Fibroblast of skin of left biceps (primary cell): ENCODE measurements at places on chromosomes 13 and 19.

- no peak for DNase-seq
Measured at GRCh38 chr13:90091611-90092010, 1255.9 kb upstream of the MIR17HG start.

DNA sequence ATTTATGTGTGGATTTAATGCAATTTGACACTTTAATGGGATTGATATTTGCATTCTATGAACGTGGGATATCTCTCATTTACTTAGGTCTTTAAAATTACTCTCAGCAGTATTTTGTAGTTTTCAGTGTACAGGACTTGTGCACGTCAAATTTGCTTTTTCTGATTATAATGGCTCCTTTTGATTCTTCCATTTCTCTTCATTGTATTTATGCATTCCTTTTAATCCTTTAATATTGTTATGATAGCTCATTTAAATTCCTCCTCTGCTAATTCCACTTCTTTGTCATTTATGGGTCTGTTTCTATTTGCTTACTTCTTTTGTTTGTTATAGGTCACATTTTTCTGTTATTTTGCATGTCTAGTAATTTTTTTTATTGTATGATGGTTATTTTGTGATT is 226.6 kb downstream of the ATP8A2 start:
- DNase-seq, result no peak

GRCh38 chr13:28819046-28819730 is 951 bp upstream of the MTUS2 start:
- DNase-seq, result no peak

DNA sequence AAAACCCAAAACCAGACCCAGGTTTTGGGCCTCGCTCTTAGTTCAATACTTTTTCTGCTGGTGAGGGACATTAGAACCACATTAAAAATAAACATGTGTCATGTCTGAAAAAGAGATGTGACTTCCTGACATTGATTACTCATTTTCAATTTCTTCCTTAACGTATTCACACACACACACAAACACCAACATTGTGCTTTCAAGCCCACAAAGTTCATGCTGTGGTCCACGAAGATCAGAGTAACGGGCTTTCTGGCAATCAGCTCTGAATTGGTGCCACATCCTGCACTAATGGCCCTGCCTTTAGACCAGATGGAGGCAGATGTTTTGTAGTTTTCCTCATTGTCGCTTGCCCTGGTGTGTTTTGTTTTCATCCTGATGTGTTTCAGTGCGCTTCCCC is 47.9 kb upstream of the POMP start:
- DNase-seq, result no peak

GRCh38 chr13:81874681-81875661 is 1534.0 kb upstream of the SPRY2 start:
- no peak for DNase-seq

DNA sequence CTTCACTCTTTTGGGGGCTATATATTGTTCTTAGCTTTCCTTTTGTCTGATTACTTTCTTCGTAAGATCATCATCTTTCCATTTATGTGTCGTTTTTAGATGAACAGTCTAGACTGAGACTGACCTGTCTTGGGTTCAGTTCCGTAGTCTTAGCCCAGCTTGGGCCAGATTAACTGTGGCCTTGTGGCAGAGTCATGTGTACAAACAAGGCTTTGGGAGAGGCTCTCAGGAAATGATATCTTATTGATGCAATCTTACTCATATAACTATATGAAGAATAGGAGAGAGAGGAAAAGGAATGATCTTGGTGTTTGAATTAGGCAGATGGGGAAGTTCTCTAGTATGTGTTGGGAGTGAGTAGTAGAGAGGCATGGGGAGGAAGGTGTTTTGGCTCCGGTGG is 6.8 kb upstream of the ERCC5 start:
- DNase-seq, result no peak

GRCh38 chr13:50613356-50613831 is 230.1 kb downstream of the DLEU7 start:
- no peak for DNase-seq

GRCh38 chr13:73325723-73326558 is 267.1 kb downstream of the KLF5 start:
- no peak for DNase-seq

DNA sequence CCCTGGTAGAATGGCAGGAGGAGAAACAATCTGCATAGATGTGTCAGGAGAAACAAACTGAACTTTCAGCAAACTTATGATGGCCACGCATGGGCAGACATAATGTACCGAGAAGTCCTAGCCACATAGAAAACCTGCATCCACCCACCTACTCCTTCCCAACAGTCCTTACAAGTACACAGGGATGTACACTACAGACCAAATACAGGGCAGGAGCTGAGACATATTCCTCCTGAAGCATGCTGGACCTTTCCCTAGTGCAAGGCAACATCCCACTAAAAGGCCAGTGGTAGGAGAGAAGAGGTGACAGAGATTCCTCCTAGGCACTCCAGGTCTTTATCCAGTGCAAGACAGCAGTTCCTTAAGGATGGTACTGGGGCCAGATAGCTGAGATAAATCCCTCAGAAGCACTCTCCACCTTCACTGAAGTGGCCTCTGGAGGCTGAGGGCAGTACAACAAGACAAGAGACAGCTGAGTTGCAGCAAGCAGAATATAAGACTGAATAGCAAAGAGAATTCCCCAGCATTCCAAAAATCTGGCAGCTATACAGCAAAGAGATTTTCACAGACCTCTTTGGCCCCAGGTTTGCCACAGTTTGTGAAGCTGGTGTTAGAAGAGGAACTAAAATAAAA is 18.3 kb downstream of the VWA8 start:
- DNase-seq, result peak; percentile 37

DNA sequence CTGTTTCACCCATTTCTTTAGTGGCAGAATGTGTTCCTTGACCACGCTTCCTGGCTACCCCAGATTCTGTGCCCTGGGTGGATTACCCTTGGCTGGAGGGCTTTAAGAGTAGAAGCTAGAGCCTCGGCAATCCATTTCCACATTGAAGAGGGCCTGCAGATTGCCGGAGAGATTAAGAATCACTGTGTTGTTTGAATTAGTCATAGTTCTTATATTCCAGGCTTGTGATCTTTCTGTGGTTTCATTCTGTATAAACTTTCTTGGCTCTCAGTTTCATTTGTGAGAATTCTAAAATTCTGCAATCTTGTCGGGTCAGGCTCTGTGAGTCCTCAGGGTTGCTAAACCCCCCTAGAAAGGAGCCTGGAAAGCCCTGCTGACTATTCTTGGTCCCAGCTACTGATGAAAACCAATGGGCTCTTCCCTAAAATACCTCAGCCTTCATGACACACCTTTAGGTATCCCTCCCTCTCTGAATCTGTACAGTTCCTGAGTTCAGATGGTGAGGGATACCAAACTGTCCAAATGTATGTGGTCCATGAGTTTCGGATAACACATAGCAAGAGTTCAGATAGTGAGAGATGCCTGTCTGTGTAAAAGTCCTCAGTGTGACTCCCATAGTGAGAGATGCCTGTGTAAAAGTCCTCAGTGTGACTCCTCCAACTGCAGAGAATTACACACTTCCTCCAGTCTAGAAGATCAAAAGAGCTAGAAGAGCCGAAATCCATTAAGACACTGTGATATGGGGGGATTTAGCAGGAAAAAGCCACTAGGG is 4.3 kb downstream of the PHF11 start:
- peak; percentile 29 for DNase-seq

- DNase-seq, result no peak
Measured at GRCh38 chr13:46087481-46087880, 17.4 kb downstream of the CPB2 start.
